ENCODE measurements at places on chromosomes 6 and 20.
A peak's percentile ranks its signal among the peaks of the same experiment; 100 is the strongest.

DNA sequence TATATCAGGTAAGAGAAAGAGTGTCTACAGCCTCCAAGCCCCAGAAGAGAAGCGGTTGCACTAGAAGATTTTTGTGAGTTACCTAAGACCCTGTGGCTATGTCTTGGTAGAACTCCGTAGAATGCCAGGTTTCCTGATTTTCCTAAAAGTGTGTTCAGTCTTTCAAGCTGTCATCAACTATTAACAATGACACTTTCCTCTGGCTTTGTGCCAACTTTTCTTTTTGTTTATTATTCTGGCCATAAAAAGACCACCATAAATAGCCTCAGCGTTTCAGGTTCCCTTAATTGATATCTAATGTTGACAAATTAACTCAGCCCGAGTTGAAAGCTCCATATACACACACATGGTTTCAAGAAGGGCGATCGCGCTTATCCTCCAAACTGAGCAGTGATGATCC, 1.2 kb downstream of the PAK5 start:
- DNase-seq = no peak

GRCh38 chr20:18662279-18663040, 74.6 kb downstream of the DTD1 start:
- no peak for DNase-seq

- no peak for DNase-seq
Observed at GRCh38 chr6:43058531-43058930, 703 bp downstream of the MRPL2 start.

DNA sequence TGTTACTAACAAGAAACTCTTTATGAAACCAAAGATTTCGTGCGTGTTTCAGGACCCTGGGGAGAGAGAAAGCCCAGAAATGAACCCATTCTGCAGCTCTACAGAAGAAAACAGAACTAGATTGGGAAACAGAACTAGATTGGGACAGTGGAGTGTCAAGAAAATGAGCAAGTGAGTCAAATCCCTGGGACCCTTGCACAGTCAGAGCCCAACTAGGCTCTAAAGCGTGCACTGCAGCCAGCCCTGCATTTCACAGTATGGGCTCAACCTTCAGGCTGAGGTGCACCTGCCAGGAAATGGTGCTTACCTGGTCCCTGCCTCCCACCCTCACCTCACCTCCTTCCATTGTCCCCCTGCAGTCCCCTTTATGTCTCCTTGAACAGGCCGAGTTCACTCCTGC, 39.7 kb downstream of the BFSP1 start:
- no peak for DNase-seq

DNA sequence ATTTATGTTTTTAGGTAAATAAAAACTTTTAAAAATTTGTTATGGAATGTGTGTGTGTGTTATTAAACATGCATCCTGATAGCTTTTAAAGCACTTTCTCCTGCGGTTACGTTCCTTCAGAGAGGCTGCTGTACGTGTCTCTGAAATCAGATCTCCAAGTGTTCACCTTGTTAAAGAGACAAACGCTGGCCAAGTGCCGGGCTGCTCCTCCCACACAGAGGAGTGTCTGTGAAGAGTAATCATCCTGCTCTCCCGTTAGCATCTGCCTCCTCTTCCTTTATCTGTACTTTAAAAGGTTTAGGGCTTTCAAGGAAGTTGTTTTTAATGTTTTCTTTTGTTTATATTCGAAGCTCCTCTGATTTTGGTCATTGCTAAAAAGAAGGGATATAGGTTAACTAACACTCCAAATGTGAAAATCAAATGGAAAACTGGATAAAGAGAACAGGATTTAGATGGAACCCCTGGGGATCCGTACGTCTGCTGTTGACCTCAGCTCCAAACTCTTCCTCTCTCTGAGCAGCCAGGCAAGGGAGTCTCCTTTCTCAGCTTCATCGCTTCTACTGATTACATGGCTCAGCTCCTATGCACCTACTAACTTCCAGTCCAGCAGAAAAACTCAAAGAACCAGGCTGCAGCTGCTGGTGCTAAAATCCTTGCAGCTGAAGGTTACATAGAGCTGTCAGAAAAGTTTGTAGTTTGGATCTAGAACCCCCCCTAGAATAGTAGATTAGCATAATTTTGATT, 20.0 kb downstream of the IRF4 start:
- DNase-seq = no peak

GRCh38 chr20:58130581-58130980, 97.9 kb downstream of the ANKRD60 start:
- DNase-seq = no peak

DNA sequence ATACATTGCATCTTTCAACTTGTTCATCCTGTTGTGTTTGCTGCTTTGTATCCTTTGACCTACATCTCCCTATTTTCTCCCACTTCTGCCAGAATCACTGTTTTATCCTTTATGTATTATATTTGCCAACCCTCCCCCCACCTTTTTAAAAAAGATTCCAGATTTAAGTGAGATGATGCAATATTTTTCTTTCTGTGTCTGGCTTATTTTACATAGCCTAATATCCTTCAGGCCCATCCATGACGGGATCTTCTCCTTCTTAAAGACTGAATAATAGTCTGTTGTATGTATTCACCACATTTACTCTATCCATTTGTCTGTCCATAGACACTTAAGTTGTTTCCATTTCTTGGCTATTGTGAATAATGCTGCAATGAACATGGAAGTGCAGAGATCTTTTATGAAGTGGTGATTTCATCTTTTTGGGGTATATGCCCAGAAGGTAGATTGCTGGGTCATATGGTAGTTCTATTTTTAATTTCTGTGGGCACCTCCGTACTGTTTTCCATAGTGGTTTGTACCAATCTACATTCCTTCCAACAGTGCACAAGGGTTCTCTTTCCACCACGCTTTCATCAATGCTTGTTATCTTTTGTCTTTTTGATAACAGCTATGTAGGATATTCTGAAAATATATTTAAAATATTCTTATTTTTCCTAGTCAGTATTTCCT, 181.0 kb downstream of the CDKAL1 start:
- DNase-seq = no peak

GRCh38 chr6:160391419-160392116, 43.4 kb downstream of the SLC22A3 start:
- peak; percentile 99 for DNase-seq

GRCh38 chr6:44217332-44218143, 812 bp downstream of the MYMX start:
- no peak for DNase-seq

- no peak for DNase-seq
Observed at GRCh38 chr6:130965656-130966055, 97.4 kb downstream of the EPB41L2 start.

GRCh38 chr20:38805958-38806854, 709 bp downstream of the PPP1R16B start:
- no peak for DNase-seq

DNA sequence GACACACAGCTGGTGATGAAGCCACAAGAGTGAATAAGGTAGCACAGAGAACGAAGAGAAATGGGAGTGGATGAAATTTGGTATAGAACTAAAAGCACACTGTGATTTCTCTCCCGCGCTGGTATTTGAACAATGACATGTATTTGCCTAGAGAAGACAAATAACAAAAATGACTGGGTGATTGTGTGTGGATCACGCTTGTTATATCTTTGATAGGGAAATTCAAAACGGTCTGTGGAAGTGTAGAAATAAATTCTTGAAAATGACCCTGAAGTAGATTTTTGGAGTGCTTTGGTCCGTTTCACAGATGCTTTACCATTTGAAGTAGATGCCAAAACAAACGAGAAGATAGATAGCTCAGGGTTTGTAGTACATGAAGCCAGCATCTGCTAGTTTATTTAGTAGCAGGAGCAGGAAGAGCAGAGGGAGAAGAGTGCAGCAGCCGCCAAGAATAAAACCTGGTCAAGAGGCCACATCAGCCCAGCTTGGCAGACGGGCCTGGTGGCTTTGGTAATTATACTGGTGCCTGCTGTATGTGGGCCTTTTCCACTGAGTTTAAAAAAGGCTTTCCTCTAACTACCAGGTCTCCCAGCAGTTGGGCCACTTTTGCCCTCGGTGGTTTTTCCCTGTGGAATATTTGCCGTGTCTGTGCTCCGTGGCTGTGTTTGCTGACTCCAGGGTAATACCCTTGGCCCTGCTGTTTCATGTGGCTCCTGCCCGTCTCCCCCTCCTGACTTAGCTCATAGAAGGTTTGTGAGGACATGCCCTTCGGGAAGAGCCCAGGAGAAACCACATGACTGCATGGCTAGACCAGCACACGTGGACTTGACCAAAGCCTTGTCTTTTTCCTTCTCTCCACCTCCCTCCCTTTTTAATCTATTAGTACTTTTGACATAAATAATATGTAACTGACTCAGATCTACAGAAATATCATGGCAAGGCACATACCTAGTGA, 294.0 kb downstream of the SOX4 start:
- DNase-seq = peak; percentile 70

GRCh38 chr6:138593909-138594757, 94.8 kb upstream of the NHSL1 start:
- DNase-seq = no peak

DNA sequence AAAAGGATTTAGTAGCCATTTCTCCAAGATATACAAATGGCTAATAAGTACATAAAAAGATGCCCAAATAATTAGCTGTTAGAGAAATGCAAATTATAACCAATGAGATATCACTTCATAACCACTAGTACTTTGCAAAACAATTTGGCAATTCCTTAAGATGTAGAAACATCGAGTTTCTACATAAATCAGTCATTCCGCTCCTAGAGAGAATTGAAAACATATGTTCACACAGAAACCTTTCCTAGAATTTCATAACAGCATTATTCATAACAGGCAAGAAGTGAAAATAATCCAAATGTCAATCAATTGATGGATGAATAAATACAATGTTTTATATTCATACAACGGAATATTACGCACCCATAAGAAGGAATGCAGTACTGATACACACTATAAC, 20.5 kb upstream of the NT5E start:
- DNase-seq = no peak

DNA sequence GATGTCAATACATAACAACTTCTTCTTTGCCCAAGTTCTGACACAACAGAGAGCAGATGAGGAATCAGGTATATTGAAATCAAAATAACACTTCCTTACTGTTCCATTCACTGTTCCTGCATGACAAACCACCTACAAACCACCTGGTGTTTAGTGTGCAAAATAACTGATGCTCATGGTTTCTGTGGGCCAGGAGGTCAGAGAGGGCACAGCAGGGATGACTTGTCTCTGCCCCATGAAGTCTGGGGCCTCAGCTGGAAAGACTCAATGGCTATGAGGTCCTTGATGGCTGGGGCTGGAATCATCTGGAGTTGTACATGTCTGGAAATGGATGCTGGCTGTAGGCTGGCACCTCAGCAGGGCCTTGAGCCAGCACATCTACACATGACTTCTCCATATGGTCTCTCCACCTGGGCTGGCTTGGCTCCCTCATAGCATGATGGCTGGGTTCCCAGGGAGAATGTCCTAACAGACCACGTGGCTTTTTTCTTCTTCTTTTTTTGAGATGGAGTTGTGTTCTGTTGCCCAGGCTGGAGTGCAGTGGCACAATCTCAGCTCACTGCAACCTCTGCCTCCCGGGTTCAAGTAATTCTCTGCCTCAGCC, 7.4 kb upstream of the COX4I2 start:
- no peak for DNase-seq

DNA sequence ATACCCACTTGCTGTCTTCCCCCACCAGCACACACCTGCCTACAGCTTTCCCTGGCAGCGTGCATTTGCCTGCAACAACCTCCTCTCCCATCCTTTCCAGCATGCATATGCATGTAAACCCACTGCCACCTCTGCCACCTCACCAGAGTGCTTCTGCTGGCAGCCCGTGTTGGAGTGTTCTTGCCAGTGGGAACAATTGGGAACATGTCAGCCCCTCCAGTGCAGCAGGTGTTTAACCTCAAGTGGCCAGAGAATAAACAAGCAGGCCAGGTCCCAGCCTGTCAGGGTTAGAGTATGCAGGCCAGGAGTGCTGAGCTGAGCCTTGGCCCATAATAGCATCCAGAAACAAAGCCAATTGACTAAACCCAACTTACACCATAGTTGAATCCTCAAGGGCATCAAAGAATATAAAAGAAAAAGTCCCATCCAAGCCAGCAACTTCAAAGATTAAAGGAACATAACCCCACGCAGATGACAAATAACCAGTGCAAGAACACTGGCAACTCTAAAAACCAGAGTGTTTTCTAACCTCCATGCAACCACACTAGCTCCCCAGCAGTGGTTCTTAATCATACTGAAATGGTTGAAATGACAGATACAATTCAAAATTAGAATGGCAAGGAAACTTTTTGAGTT, 1212.1 kb upstream of the CITED2 start:
- no peak for DNase-seq

GRCh38 chr6:152457949-152458624, 179.1 kb downstream of the SYNE1 start:
- DNase-seq = no peak

GRCh38 chr6:28977341-28978132, 27.6 kb downstream of the ZNF311 start:
- no peak for DNase-seq

DNA sequence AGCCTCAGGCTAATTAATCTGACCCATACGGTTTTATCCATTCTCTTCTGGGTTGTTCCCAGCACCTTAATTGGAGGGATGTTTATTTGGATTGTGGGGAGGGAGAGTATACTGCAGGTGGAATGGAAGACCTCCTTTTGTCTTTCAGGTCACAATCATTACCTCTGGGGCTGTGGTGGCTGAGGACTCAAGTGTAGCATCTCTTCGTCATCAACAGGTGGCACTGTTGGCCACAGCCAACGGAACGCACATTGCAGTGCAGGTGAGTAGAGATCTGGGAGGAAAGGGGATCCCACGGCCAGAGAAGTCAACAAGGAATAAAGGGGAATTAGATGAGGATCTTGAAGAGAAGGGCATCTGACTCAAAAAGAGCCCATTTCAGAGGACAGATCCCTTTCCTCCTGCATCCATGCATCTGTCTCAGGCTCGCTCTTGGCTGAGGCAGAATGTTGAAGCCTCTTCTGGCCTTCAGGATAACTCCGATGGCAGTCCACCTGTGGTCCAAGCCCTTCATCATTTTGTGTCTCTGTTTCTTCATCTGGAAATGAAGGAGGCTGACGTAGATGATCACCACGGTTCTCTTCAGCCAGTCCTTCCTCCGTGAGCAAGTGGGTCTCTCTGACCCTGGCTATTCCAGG, 3.2 kb upstream of the DEF6 start:
- DNase-seq = peak; percentile 45

- DNase-seq = peak; percentile 75
Observed at GRCh38 chr6:158057213-158057987, 75.7 kb downstream of the SYNJ2 start.

- DNase-seq = no peak
Observed at GRCh38 chr20:53530440-53530839, 63.2 kb downstream of the ZNF217 start.

GRCh38 chr6:21999012-21999528, 297.8 kb downstream of the PRL start:
- no peak for DNase-seq

Data from A549 (cell line).